NCI-H510A (cell line): ENCODE measurements at places on chromosomes 1 and 21.

DNA sequence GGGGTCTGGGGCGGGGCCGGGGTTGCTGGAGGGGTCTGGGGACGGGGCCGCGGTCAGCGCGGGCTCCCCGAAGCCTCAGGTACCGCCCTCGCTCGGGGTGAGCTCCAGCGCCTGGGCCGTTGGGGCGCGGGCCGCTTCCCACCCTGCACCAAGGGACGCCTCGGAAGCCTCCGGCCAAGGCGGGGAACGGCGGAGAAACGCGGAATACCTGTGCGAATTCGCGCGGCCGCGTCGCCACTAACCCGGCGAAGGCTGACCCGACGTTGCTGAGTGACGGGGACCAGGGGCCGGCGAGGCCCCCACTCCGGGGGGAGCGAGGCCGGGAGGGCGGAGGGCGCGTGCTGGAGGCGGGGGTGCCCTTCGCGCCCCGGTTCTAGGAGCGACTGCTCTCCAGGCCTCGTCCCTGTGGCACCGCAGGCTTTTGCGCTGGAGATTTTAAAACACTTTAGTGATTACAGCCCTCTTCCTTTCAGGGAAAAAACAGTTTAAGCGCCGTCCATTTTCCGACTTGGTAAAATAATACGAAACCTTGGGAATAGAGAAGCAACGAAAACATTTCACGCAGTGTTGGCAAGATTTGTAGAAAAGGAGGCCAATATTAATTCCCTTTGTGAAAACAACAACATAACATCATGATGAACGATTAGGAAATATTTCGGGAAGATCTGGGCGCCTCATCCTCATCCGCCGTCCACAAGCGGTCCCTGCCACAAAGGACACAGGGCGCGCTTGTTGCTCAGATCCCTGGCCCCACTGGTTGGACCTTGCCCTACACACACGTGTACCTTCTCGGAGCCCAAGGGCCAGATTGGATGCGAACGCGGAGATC lies 971 bp upstream of the GNG4 start:
- peak; percentile 67 for DNase-seq

GRCh38 chr21:46243960-46244361 lies 15.4 kb upstream of the LSS start:
- no peak for DNase-seq

DNA sequence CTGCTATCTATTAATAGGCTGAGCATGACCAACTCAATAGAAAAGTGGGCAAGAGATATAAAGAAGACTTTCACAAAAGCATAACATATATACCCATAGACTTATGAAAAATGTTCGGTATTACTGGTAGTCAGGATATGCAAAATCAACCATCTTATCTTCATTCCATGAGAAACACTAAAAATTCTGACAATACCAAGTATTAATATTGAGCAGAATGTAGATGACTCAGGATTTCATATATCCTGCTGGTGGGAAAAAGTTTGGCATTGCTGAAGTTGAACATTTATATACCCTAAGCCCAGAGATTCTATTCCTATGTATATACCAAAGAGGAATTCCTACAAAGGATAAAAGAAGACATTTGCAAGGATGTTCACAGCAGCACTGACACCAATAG lies 138.3 kb downstream of the CLEC20A start:
- DNase-seq: no peak

- DNase-seq: no peak
Measured at GRCh38 chr1:24178407-24178806, 8.7 kb downstream of the IFNLR1 start.

- DNase-seq: no peak
Measured at GRCh38 chr1:206563367-206564207, 48.7 kb downstream of the EIF2D start.

- DNase-seq: no peak
Measured at GRCh38 chr1:99176753-99177152, 87.5 kb upstream of the PLPPR4 start.

- no peak for DNase-seq
Measured at GRCh38 chr1:54212872-54213271, 12.9 kb downstream of the MRPL37 start.

- DNase-seq: no peak
Measured at GRCh38 chr1:12473596-12474362, 144.2 kb downstream of the DHRS3 start.

DNA sequence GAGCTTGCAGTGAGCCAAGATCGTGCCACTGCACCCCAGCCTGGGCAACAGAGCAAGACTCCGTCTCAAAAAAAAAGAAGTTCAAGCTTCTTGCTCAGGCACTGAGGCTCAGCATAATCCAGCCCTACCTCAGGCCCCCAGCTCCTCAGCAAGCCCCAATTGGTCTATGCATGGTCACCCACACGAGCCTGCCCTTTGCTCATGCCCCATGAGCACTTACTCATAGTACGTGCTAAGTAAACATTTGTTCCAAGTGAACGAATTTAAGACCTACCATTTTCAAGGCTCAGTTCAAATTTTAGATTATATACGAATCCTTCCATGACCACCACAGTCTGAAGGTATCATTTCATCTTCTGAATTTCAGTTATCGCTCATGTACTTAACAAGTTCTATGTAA lies 4.3 kb downstream of the PDZK1 start:
- no peak for DNase-seq

- DNase-seq: peak; percentile 94
Measured at GRCh38 chr1:35708441-35708921, 10.2 kb downstream of the C1orf216 start.

DNA sequence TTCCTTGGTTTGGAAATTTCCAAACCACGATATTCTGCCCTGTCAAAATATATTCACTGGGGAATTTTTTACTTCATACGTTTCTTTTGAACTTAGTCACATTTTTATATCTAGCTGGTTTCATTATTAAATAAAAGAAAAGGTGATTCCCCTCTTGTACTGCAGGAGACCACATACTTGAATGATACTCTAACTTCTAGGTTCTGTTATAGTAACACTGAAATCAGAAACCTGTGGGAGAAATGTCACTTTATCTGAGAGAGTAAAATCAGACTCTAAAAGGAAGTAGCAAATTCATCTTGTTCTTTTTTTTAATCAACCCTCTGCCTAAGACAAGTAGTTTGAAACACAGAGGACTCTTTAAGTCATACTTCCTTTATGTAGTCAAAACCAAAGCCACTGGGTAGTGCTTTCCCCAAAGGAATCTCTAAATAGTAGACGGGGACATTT lies 34.4 kb downstream of the MRPL39 start:
- no peak for DNase-seq

DNA sequence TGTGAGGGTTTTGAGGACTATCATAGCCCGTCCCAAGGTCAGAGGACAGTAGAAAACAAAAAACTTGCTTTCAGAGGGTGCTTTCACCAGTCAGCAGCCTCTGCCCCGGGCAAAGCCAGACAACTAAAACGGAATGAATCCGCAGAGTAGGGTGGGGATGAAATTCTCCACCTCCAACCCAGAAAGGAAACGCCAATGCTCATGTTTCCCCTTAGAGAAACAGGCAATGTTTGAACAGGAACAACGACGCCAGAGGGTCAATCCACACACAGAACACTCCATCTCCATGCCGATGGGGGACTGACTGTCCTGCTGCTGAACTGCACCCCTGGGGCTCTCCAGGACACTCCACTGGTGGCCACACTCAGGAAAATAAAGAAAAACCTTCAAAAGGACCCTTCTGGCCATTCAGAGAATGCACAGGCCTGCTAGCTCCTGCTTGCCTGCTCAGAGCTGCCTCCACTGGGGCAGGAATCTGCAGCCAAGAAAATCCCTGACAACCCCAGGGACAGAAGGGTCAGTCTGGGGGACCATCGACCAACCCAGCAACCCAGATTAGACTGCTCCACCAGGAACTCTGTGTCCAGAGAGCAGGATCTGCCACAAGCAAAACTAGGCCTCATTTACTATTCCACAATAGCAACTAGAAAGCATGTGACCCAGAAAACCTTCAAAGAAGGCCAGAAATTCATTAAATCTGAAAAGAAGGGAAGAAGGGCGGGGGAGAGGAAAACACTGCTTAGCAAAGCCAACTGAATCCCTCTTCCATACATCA lies 116.0 kb downstream of the TOMM20 start:
- DNase-seq: no peak

DNA sequence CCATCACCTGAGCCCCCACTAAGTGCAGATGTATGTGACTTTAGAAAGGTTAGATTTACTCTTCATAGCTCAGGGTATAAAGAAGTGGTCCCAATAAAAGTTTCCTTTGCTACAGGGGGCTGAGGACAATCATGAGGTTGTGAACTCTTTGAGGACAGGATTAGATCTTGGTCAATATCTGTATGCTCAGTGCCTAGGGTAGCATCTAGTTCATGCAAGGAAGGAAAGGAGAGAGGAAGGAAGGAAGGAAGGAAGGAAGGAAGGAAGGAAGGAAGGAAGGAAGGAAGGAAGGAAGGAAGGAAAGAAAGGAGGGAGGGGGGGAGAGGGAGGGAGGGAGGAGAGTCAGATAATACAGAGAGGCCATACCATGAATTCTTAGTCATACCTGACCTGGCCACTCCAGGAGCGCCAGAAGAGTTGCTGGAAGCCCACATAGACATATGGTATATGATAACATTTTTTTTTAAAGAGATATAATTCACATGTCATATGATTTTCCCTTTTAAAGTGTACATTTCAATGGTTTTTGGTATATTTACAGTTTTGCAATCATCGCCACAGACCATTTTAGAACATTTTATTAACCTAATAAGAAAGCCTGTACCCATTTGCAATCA lies 9.7 kb upstream of the CSRP1 start:
- DNase-seq: no peak

DNA sequence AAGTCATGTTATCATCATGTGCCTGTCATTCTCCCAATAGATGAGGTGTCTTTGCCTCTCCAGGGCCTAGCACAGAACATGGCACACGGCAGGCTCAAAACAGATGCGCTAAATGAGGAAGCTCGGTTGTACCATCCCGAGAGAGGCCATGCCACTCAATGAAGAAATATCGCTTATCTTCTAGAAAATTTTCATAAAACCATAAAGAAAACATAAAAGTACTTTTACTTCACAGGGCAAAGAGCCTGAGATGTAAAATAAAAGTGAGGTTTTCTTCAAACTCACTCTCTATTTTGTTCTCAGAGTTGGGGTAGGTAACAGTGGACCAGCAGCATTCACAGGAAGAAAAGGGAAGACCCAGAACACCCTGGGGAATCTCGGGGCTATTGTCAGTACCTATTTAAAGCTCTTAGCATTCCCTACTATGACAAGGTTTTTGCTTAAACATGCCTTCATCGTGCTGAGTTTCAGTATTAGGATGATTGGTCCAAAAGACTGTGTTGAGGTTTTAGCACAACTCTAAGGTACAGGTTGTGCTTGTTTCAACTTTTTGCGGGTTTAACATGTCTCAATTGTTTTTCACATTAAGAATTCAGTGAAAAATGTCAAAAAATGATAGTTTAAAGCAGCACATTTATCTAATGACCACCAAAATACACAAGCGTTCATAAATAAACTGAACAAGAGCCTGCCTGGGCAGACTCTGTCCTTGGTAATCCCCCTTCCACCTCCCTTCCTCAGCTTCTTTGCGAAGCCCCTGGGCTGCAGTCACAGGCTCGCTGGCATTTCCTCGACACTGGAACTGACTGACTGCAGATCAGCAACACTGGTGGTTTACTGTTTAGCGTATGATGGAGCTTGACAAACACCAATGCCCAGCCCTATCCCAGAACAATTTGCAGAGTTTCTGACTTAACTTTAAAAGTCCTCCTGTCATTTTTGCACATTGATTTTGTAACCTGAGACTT lies 55.6 kb downstream of the COQ8A start:
- DNase-seq: no peak
